ENCODE measurements at places on chromosomes 1 and 21.
A peak's percentile ranks its signal among the peaks of the same experiment; 100 is the strongest.

DNA sequence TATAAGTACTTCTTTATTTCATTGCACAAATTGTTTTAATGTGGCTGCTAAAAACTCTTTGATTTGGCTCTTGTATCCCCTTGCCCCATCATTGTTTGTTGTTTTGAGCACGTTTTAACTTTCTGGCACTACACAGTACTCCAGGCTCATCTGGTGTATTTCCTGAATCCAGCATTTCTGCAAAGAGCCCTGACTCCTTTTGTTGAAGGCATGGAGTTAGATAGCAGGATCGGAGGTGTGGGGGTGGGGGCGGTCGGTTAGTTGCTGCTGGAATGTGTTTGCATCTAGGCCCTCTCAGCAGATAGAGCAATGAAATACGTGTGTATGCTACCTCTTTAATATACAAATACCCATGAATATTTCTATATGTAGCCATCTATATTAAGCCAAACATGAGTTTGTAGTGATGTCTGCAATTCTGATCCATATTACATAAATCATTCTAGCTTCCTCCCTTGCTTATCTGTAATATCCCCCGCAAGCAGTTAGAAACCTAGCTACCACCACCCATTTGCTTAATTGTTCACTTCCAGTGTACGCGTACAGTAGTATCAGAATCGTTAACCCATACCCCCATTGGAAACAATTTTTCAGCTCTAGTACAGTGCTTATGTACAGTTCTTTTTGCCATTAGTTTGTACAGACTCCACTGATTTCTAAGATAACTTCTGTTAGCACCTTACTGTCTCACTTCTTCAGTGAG lies 106.0 kb downstream of the NOS1AP start:
- no peak for DNase-seq

DNA sequence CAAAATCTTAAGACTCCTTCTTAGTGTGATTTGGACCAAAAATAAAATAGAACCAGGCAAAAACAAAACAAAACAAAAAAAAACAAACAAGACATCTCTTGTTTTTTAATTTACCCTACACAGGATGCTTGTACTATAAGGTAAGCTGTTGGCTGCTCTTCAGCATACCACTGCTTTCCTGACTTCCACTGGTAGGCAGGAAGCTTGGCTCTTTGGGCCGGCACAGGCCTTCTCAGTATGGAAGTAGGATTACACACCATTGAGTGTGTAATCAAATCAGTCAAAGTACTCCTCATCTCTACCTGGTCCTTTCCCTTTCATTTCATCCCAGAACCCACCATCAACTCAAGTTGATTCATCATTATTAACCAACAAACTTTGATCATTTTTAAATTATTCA lies 61.9 kb upstream of the RGS1 start:
- DNase-seq: no peak

DNA sequence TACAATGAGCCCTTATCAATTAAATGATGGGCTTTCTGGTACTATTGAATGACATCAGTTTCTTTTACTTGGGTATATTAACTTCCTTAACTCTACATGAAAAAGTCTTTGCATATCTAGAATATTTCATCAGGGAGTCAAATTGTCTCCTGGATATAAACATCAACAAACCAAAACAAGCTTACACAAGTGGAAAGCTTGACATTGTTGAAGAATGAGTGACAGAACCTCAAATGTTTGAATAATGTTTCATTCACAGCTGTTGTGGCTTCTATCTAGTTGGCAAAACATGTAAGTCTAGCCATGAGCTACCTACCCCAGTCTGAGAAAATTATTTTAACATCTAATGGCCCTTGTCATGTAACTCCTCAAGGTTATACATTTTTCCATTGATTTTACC lies 604.8 kb upstream of the ADAMTS5 start:
- no peak for DNase-seq

- DNase-seq: peak; percentile 92
Observed at GRCh38 chr1:112418099-112418892, 22.3 kb downstream of the CTTNBP2NL start.

GRCh38 chr1:37497832-37498231 lies 16.7 kb downstream of the MEAF6 start:
- DNase-seq: no peak

GRCh38 chr1:3536420-3537195 lies 74.7 kb downstream of the MEGF6 start:
- DNase-seq: no peak

- DNase-seq: peak; percentile 85
Observed at GRCh38 chr1:24390924-24391782, 22.4 kb downstream of the STPG1 start.

GRCh38 chr1:226650236-226650841 lies 88.7 kb downstream of the ITPKB start:
- no peak for DNase-seq

DNA sequence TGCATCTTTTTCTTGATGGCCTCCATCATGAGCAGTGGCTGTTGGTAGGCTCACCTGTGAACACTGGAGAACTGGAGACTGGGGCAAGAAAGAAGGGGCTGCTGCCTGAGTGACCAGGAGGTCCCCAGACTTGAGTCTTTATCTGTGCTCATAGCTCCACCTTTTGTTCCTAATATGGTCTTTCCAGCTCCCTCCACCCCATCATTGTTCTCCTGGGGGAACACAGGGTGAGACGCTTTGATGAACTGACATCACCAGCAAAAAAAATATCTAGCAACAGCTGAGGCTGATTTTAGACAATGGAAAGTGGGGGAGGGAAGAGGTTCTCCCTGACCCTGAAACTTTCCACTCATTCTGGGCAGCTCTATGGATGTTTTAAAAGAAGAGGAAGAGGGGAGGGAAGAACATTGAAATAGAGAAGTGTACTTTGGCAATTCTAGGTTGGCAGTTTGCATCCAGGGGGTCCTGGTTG lies at the start of gene TPM3:
TSS of gene TPM3 (minus strand) at position 111 of the 472 bp plus-strand sequence. CDS start at position 29, 82 bp downstream.
- DNase-seq: no peak

GRCh38 chr1:246959944-246960693 lies 28.4 kb upstream of the AHCTF1 start:
- DNase-seq: no peak

- no peak for DNase-seq
Observed at GRCh38 chr21:16517383-16517782, 787.6 kb downstream of the USP25 start.

GRCh38 chr1:93221913-93222312 lies 41.4 kb downstream of the CCDC18 start:
- DNase-seq: no peak

DNA sequence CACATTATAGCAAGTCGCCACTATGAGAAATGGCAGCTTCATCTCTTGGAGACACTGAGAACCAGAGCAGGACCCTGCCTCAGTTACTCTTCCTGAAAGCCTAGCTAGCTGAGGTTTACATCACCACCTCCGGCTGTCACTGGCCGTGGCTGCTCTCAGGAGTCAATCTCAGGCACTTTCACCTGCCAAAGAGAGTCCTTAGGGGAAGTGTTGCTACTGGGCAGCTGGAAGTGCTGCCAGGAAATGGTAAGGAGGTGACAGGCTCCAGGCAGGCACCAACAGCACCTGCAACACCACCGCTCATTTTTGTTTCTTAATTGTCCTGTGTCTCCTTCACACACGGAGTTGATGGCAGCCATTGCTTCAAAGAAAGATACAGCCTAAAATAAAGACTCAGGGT lies 92.5 kb downstream of the DSCAM start:
- DNase-seq: no peak

DNA sequence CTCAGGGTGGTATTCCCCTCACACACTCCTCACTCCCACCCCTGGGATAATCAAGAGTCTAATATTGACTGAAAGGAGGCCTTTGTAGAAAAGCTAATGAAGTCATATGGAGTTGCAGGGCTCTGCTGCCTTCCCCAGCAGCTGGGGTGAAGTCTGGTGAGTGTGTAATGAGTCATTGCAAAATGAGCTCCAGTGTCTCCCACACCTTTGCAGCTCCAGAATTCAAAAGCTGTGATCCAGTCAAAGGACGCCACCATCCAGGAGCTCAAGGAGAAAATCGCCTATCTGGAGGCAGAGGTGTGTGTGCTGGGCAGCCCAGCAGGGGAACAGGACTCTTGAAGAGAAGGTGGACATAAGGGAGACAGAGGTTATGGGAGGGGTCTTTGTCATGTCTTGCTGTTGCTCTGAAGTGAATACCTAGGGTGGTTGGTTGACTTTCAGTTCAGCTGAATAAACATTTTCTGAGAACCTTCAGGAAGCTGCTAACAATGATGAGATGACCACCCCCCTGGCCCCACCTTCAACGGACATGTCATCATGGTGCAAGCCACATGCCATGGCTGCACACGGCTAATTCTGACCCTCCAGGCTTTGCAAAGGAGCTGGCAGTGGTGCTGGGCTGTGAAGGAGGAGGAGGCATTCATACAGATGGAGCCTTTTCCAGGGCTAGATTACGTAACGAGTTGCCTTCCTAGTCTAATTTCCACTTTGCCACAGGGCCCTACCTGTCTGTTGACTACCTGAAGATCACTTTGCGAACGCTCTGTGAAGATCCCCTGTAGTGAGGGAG lies 32.2 kb upstream of the SNX27 start:
- DNase-seq: no peak

DNA sequence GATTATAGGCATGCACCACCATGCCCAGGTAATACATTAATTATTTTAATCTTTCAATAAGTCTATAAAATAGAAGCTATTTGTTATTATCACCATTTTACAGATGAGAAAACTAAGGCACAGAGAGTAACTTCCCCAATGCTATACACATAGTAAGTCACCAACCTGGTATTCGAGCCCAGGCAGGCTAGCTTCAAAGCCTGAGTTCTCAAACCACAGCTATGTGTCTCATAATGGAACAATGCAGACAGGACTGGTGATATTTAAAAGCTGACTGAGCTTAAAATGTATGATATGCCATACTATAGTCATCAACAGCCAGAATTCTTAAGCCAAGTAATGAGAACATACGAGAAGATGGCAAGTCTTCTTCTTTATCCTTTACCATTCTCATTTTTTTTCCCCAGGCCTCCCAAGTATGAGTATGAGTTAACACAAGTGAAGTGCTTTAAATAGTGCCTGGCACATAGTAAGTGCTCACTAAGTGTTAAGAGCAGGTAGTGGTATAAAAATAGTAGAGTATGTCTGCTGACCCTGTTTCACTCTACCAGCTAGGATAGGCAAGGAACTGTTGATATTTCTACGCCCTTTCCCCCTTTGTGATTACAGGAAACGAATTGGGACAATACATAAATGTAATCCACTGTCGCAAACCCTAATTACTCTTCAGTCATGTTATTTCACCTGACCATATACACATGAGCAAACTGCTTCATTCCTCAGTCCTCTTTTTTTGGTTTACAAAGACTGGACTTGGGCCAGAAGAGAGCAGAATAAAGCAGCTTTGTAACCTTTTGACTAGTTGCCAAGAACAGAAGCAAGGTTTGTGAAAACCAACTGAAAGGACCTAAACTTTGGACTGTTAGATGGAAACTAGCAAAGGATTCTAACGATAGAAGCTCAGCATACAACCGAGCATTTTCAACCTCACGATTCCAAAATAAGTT lies 9.5 kb downstream of the EYA3 start:
- peak; percentile 23 for DNase-seq

DNA sequence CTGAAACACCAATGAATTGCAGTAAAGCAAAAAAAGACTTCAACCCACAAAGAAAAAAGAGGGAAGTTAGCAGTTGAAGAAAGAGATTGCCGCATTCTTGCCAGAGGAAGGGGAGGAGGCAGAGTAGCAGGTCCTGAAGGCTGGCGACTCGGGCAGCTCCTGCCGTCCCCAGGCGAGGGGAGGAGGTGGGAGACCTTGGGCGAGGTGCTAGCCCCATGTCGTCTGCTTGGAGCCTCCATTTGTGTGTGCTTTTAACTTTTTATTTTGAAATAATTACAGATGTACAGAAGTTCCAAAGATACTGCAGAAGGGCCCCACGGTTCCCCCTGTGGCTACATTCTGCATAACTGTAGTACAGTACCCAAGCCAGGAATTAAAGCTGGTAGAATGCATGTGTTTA lies 6.7 kb downstream of the TRPM2 start:
- no peak for DNase-seq

DNA sequence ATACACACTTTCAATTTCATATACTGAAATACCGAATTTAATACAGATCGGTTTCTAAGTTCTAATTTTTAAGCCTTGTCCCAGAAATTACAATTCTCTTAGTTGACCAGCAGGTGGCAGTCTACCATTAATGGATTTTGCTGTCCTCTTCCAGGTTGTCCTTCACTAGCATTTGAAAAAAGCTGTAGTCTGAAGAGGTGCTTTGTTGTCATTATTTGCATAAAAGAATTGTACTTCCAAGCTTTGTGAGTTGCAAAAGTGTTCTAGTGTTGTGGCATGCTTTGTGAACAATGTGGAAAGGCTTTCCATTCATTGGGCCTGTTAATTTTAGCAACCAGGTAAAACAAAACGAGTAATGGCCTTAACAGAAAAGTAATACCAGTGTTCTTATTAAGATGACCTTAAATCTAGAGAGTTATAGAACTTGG lies 193.6 kb downstream of the RPS6KC1 start:
- peak; percentile 69 for DNase-seq

GRCh38 chr21:25813917-25814316 lies 79.1 kb downstream of the GABPA start:
- DNase-seq: no peak

Measured in brain (organoid and tissue), 16 donors.